Stimulated activated CD8-positive, alpha-beta memory T cell treated with anti-CD3 and anti-CD28 coated beads, Interleukin-7, amount 100 ng/mL, for 1 hour (primary cell): ENCODE measurements at places on chromosomes 4 and X.

- DNase-seq: no peak
Measured at GRCh38 chrX:19846995-19847790, 40.2 kb downstream of the SH3KBP1 start.

DNA sequence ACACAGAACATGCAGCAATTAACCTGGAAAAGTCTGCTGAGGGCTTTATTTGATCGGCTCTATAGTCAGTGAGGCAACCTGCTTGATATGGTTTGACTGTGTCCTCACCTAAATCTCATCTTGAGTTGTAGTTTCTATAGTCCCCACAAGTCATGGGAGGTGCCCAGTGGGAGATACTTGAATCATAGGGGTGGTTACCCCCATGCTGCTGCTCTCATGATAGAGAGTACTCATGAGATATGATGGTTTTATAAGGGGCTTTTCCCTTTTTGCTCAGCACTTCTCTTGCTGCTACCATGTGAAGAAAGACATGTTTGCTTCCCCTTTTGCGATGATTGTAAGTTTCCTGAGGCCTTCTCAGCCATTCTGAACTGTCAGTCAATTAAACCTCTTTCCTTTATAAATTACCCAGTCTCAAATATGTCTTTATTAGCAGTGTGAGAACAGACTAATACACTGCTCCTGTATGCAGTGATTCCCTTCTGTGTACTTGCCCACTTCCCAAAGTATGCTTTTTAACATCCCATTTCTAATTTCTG is 78.2 kb downstream of the NPFFR2 start:
- DNase-seq: no peak

- no peak for DNase-seq
Measured at GRCh38 chr4:15897577-15897976, 41.0 kb downstream of the FGFBP1 start.

DNA sequence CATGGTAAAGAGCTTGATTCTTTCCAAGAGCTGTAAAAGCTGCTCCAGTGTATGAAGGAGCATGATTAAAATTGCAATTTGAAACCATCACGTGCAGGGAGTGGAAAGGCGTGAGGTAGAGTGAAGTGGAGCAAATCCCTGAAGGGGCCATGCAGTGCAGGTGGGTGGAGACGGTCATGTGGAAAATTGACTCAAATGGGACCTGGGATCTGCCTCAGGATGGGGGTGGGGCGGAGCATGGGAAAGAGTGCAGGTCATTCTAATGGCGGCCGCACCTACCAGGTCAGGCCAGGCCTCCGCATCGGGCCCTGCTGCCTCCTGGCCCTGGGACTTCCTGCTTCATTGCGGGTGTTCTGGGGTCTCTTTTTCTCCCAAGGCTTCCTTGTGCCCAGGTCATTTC is 25.3 kb upstream of the TRIM60 start:
- no peak for DNase-seq

DNA sequence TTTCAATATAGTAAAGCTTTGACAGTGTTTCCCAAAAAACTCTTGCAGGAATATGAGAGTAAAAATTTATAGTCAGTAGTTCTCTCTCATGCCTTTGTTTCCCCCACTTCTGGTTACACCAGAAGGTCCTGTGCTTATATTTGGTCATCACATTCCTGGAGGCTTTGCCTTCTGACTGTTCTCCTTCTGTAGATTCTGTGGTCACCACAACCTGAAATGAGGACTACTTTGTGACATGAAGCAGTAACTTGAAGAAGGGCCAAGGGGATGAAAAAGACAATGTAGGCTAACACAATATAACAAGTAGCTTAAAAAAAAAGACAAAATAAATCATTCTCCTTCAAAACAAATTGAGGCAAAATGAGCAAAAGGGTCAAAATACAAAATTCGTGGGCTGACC is 366.2 kb upstream of the NR3C2 start:
- no peak for DNase-seq

DNA sequence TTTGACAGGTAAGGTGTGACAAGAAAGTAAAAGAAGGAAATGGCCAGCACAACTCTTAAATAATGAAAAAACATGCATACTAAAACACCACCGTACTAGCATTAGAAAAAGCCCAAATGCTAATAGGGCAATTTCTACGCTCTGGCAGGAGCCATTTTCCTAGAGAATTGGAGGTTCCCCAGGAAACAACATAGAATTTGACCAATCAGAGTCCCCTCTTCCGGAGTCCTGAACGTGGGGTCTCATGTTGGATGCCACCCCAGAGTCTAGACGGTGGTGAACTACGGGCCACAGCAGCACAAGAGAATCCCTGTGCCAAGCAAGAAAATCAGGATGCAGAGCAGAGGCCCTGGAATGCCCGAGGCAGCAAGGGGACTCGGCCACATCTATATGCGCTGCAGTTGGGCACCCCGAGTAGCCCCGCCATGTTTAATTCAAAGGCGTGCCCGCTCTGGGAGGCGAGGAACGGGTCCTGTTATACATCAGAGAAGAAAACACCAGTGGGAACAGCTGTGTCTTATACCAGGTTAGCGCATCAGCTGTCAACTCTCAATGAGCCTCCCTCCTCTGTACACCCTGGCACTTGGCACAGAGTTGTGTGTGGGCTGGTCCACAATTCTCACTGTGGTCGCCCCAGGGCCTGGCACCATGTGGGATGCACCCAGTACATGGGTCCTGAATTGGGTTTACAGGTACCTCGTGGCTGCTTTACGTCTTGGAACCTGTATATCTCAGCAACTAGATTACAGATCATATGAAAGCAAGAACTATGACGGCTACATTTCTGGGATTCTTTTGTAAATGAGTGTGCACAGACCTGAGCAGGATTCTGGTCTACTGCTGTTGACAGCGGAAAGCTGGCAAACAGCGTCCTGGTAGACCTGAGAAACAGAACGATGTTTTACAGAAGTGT is 52.1 kb downstream of the SEL1L3 start:
- DNase-seq: no peak

DNA sequence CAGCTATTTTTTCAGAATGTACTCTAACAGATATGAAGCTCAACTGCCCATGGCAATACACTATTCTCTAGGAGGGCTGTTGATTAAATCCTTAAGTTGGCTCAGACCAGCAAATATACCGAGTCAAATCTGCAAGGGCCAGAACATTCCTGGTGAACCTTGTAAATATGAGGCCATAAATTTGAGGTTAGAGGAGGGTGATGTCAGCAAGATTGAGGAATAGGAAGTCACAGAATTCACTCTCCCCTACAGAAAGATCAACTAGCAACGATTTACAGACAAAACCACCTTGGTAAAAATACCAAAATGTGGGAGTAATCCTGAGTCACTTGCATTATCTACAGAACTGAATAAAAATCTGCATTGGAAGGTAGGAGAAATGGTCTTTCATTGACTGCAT is 399.3 kb downstream of the GPM6A start:
- DNase-seq: no peak

- no peak for DNase-seq
Measured at GRCh38 chr4:28225689-28226353, 1365.2 kb downstream of the STIM2 start.

DNA sequence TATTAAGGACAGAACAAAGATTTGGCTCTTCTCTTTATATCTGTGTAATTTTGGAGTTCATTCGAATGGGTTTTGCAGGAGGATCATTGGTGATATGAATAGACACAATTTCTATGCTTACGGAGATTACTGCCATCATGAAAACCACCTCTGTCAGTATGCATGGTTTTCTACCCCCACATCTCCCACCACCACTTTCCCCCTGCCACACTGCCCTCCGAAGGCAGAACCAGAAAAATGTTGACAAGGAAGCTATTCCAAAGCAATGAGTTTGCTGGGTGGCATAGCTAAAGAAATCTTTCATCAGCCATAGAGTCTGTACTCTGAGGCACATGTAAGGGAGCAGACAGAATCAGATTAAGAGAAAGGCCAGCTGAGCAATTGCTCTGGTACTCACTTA is 567.3 kb upstream of the ACTRT1 start:
- no peak for DNase-seq

DNA sequence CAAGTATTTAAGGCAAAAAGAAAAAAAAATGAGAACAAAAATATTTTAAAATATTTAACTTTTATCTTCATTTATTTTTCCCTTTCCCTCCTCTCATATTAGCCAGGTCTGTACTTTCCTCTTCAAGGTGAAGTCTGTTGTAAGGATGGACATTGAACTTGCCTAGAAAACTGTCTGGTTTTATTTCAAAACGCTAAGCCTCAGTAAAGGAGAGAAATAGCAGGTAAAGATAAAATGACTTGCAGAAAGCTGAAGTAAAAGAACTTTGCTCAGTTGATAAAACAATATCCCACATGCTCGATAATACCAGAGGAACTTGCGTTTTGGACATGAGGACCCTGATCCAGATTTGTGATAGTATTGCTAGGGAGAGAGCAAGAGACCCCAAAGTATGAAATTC is 28.6 kb upstream of the METAP1 start:
- DNase-seq: no peak

DNA sequence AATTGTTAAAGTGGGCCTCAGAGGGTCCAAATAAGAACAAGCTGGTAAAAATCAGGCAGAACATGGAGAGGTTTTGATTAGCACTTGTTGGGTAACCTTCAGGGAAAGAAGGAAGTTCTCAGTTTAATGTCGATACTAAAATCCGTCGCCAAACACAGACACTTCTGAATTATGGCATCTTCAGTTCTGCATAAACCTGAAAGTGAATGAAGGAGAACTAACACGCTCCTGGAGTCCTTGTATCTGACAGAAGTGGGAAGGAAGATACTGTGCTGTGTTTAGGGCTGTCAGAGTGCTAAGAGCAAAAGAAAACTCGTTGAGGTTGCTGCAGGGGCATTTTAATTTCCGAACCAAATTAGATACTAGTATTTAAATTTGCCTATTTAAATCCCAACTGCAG is 106.2 kb downstream of the TMA16 start:
- DNase-seq: no peak

- DNase-seq: no peak
Measured at GRCh38 chr4:913280-913618, 18.9 kb downstream of the GAK start.

DNA sequence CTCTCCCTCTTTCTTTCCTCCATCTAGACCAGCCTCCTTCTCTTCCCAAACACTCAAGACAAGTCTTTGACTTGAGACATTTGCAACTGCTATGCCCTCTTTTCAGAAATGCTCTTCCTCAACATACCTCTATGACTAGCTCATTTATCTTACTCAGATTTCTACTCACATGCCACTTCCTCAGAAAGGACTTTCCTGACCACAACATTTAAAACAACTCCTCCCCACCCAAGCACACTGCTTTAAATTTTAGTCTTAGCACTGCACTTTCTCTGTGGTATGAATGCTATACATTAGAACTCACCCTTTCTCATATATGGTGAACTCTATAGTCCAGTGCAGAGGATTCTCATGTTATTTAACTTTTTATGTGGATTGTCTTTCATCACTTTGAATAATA is 28.4 kb upstream of the SULT1E1 start:
- DNase-seq: no peak

DNA sequence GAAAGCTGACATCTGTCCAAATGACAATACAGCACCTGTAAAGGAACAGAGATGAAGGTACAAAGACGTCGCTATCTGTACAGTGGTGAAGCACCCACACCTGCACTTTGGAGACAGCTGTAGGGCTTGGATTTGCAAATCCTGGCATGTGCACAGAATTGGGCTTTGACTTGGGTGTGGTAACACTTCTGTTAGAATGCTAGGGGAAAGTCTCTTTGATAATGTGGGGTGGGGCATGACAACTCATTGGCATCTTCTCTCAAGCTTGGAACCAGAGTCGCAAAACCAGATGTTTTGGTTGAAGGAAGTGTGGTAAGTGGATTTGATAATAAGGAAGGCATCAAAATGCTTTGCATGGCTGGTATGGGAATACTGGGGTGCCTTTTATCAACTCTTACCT is 55.5 kb downstream of the VCX3B start:
- no peak for DNase-seq

DNA sequence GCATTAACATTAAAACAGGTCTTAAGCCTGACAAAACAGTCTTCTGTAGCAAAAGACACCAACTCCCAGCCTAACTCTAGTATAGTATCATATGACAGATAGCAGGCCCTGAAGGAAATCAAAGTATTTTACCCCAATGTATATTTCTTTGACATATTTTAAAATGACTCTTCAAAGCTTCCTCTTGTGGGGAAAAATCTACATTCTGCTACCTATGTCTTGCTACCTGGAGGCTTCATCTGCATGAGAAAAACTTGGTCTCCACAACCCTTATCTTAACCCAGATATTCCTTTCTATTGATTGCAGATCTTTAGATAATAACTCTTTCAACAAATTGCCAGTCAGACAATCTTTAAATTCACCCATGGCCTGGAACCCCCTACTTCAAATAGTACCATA is 1620.4 kb downstream of the PCDH7 start:
- no peak for DNase-seq

DNA sequence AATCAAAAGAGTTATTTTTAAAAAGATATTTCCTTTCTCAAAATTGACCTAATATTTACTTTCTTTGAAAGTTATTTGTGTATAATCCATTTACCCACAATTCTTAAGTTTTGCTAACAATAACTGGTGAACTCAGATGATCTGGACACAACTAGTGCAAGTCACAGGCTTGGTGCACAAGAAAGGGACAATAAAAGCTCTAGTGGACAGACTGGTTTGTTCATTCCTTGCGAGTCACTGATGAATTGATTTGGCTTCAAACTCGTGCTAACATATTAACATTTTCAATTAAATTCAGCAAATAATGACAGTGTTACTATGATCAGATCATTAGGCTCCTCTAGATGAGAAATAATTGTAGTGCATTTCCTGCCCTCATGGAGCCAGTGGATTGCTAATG is 169.2 kb downstream of the BMPR1B start:
- DNase-seq: no peak
